ENCODE measurements at places on chromosomes 11 and 22.

DNA sequence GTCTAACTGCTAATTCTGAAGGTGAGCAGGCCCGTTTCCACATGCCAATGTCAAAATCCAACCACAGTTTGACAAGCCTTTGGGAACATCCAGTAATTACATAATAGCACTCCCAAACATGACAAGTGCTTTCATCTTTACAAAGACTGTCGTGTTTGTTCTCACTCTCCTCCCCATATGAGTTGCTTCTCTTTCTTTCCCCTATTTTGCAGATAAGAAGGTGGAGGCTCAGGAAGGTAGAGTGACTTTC is 55.9 kb upstream of the CD44 start:
- DNase-seq = no peak

- no peak for DNase-seq
Observed at GRCh38 chr11:133841279-133842043, 3.9 kb downstream of the SPATA19 start.

GRCh38 chr22:45251825-45252224 is 11.1 kb upstream of the KIAA0930 start:
- DNase-seq = no peak

DNA sequence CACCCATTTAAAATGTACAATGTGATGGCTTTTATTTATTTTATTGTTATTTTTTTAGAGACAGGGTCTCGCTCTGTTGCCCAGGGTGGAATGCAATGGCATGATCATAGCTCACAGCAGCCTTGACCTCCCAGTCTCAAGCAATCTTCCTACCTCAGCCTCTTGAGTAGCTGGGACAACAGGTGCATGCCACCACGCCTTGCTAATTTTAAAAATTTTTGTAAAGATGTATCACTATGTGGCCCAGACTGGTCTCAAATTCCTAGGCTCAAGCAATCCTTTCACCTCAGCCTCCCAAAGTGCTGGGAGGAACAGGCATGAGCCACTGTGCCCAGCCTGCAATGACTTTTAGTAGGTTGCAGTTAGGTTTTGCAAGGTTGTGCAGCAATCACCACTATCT is 14.3 kb downstream of the CLDN5 start:
- no peak for DNase-seq

- no peak for DNase-seq
Observed at GRCh38 chr11:118636569-118637290, 29.3 kb downstream of the PHLDB1 start.

DNA sequence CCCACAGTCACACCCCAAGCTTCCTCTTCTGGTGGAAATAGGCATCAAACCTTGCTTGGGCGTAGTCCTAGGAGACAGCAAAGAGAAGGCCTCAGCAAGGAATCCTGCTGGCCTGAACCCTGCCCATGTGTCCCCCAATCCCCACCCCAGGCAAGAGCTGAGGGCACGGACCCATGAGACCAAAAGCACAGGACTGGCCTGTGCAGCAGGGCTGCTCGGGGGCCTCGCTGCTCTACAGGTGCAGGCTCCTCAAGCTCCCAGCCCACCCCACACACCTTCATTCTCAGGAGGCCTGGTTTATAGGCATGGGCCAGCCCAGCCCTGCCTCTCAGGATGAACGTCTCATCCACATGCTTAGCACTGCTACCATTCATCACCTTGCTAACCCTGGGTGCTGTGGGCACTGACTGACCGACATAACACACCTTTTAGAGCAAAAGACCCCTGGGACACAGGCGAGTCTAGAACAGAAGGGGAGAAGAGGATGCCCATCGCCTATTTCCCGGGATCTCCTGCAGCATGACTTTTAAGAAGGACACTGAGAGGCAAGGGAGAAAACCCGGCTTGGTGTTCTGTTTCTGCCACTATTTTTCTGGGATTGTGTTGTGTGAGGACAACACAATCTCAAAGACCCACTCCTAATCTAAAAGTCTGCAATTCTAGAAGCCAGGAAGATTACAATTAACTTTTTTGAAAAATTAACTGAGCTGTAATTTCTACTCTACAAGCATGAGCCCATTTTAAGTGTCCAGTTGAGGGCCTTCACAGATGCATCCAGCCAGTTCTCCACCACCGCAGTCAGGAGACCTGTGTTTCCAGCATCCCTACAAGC is 15.4 kb downstream of the TCIRG1 start:
- no peak for DNase-seq

DNA sequence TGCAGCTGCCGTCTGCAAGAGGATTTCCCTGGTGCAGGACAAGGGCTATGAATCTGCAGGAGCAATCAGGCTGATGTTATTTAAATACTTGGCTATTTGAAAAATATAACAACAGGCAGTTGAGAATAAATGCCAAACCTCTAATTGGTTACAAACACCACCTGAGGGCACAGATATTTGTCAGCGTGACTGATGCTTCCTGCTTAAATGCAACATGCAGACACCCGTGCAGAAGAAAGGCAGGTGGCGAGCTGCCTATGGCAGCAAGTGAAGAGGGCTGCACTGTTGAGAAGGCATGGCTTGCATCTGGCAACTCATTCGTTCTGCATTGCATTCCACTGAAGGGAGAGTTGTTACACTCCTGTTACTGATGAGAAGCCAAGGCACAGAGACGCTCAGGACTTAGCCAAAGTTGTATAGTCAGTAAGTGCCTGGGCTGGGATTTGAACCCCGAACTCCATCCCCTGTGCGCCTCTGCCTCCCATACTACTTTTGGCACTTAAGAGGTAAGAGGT is 350.6 kb downstream of the TENM4 start:
- no peak for DNase-seq
